Gastrocnemius medialis (tissue), 4 donors: ENCODE measurements at places on chromosomes 7 and 10. TPM values are rescaled to one million over a fixed set of nuclear protein-coding genes. Genes with fewer than 3 reads are reported as not detected.

OPN4 gene
- 0.92 TPM for total RNA-seq

HMX3 gene
- not detected for total RNA-seq

HPSE2 gene
- not detected for total RNA-seq

PNLIPRP3 gene
- not detected for total RNA-seq

XRCC2 gene
- 0.41 TPM for total RNA-seq

DNA sequence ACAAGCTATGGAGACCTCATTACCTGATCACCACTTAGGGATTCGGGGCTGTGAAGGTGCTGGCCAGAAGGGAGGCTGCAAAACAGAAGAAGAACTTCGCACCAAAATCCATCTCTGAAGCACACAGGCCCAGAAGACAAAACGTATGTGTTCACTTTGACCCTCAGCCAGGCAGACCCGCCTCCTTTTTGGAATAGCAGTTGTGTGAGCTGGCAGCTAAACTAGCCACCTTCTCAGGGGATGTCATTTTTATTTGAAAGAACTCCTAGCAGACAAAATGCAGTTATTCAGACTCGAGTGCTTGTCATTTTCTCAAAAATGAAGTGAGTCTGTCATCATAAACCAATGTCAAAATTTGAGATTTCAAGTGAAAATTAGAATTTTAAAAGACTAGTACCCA lies 71.7 kb downstream of the TNS3 start:
- no peaks in the 10 kb centered on the region for H3K36me3 ChIP-seq
- H3K27me3 ChIP-seq, result no peaks in the 10 kb centered on the region
- H3K4me3 ChIP-seq, result no peak overlapping the region
- H3K4me1 ChIP-seq, result peaks cover 26% of the 10 kb centered on the region

GRCh38 chr10:51073453-51074237 lies 642 bp upstream of the PRKG1 start:
- DNase-seq, result peak; percentile 19
- peak overlapping the region; percentile 81 for H3K27ac ChIP-seq
- peak overlapping the region; percentile 67 for H3K4me3 ChIP-seq

DNA sequence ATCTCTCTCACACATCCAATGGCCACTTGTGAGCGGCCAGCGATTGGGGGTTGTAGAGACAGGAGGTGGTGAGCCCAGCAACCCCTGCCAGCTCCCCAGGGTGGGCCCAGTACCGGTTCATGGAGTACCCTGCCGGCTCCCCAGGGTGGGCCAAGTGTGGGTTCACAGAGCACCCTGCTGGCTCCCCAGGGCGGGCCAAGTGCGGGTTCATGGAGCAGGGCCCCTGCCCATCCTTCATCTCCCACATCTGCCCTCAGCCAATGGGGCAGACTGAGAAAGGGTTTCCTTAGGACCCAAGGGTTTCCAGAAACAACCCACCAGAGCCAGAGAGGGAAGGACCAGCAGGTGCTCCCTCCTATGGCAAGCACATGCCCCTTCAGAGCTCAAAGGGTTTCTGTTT lies 21.4 kb upstream of the SLIT1 start:
- H3K4me3 ChIP-seq, result no peak overlapping the region
- H3K4me1 ChIP-seq, result no peaks in the 10 kb centered on the region
- no peaks in the 10 kb centered on the region for H3K36me3 ChIP-seq
- no peaks in the 10 kb centered on the region for H3K27me3 ChIP-seq
- H3K27ac ChIP-seq, result no peak overlapping the region

GRCh38 chr10:78684947-78685346 lies 383.8 kb upstream of the ZMIZ1 start:
- DNase-seq, result no peak
- H3K36me3 ChIP-seq, result no peaks in the 10 kb centered on the region
- peaks cover 12% of the 10 kb centered on the region for H3K4me1 ChIP-seq

DNA sequence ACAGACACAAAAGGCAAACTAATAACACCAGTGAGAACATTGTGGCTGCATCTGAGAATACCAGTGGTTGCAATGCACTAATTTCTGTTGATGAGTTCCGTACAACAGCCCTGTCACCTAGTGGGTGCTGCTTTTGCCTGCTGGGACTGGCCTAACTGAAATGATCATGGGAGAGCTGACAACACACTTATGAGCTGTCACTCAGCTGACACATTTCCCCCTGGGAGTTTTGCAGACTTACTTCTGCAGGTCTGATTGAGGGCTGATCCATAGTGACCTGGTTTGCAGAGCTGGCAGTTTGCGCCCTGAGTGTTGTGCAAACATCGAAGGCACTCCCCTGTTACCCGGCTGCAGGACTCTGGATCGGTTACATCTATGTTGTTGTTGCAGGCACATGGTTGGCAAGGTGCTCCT lies 60.6 kb upstream of the LAMB1 start:
- H3K36me3 ChIP-seq, result no peaks in the 10 kb centered on the region
- H3K27me3 ChIP-seq, result no peaks in the 10 kb centered on the region
- no peaks in the 10 kb centered on the region for H3K4me1 ChIP-seq
- H3K4me3 ChIP-seq, result no peak overlapping the region

- no peaks in the 10 kb centered on the region for H3K27me3 ChIP-seq
- peak overlapping the region; percentile 73 for H3K27ac ChIP-seq
- no peak for DNase-seq
- peak overlapping the region; percentile 72 for H3K4me3 ChIP-seq
- H3K36me3 ChIP-seq, result peaks cover 1% of the 10 kb centered on the region
Observed at GRCh38 chr7:140673774-140674155, 1.0 kb downstream of the ADCK2 start.

GRCh38 chr10:58052772-58053171 lies 214.9 kb downstream of the IPMK start:
- H3K36me3 ChIP-seq, result no peaks in the 10 kb centered on the region
- DNase-seq, result no peak
- H3K27ac ChIP-seq, result no peak overlapping the region

DNA sequence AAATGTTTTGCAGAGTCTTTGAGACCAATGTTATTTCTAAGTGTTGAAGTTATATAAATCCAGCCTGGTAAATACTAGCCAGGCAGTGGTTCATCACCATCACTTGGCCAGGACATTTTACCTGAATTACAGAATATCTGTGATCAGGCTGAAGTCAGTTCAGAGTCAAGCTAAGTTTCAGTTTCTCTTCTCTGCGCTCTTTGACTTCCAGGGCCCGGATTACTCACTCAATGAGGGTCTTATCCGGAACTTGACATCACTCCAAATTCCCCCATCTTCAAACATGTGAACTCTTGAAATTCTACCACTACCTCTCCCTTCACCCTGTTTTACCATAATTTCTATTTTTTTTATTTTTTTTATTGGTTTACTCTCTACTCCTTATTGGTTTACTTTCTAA lies 36.6 kb upstream of the CCAR1 start:
- H3K36me3 ChIP-seq, result no peaks in the 10 kb centered on the region
- no peaks in the 10 kb centered on the region for H3K4me1 ChIP-seq
- no peak for DNase-seq
- no peak overlapping the region for H3K4me3 ChIP-seq

- DNase-seq, result peak; percentile 35
- no peaks in the 10 kb centered on the region for H3K27me3 ChIP-seq
- peak overlapping the region; percentile 86 for H3K27ac ChIP-seq
- no peak overlapping the region for H3K4me3 ChIP-seq
Observed at GRCh38 chr7:5693529-5693928, 87.9 kb downstream of the RNF216 start.

DNA sequence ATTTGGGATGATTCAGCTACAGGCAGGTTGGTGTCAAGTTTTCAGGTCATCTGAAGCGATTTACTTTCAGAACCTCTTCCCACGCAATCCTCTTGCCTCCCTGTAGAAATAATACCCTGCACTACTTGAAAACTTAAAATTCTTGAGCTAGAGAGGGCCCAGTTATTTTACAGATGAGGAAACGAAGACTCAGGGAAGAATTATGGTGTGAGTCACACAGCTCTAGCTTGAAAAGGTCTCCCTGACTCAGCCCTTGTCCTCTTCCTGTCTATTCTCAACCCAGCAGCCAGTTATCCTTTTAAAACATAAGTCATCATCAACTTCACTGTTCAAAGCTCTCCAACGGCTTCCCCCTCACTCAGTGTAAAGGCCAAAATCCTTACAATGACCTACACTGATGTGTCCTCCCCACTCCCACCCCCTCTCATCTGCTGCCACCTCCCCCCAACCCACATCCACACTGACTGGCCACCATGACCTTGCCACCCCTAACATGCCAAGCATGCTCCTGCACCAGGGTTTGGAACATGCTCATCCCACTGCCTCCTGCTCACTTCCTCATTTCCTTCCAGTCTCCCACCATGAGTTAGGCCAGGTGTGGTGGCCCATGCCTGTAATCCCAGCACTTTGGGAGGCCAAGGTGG lies 3.4 kb downstream of the DNMBP start:
- H3K27ac ChIP-seq, result peak overlapping the region; percentile 49
- H3K4me3 ChIP-seq, result no peak overlapping the region
- H3K4me1 ChIP-seq, result peaks cover 68% of the 10 kb centered on the region
- no peaks in the 10 kb centered on the region for H3K27me3 ChIP-seq
- no peaks in the 10 kb centered on the region for H3K36me3 ChIP-seq

DNA sequence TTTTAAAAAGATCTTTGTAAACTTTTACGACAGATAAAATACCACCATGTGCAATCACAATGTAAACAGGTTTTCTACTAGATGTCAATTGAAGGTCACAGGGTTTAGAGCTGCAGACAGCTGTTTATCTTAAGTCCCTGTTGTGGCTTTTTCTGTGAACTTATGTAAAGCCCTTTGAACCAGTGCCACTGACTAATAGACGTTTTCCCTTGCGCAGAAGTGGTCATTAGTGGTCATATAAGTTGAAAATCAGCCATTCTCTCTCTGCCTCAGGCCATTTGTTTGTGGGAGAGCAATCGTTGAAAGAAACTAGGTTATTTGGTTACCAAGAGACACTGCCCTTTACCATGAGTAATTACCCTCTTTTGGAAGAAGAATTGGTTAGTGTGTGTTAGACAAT lies 23.9 kb downstream of the CACNB2 start:
- peaks cover 7% of the 10 kb centered on the region for H3K4me1 ChIP-seq
- H3K36me3 ChIP-seq, result no peaks in the 10 kb centered on the region
- no peak overlapping the region for H3K4me3 ChIP-seq
- DNase-seq, result no peak
- H3K27ac ChIP-seq, result no peak overlapping the region

DNA sequence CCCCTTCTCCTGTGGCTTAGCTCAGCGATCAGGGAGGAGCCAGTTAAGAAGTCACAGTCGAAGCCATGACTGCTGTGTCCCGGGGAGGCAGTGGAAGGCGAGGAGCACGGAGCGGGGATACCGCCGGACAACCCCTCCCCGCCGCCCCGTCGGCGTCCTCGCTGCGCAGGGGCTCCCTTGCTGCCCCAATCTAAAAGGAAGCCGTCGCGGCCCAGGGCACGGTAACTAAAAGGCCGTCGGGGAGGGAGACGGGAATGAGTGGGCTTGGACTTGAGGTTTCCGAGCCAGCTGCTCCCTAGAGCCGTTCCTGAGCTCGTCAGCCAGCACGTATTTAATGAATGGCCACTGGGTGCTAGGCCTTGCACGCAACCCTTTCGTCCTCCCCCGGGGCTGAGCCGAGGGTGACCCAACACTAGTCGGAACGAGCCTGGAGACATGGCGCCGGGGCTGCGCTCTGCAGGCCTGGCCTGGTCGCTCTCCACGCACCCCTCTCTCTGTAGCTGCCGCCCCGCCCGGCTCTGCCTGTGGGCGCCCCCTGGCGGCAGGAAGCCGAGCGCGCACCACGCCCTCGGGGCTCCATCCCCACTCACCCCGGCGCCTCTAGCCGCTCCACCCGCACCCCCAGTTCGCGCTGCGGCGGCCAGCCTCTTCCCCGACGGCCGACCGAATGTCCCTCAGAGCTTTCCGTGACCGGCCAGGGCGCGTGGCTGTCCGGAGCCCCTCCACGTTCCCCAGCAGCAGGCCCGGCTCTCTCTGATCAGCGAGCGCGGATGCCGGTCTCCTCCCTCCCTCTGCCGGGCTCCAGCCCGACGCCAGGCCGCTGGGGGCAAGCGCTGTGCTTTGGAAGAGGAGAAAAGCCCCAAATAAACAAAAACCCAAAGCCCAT lies 29.3 kb upstream of the KCNK18 start:
- no peaks in the 10 kb centered on the region for H3K36me3 ChIP-seq
- no peak overlapping the region for H3K27ac ChIP-seq
- DNase-seq, result no peak
- peaks cover 2% of the 10 kb centered on the region for H3K4me1 ChIP-seq
- H3K4me3 ChIP-seq, result no peak overlapping the region

GRCh38 chr7:129875745-129876411 lies 76.9 kb downstream of the UBE2H start:
- H3K4me3 ChIP-seq, result peak overlapping the region; percentile 18
- DNase-seq, result no peak
- peak overlapping the region; percentile 72 for H3K27ac ChIP-seq
- no peaks in the 10 kb centered on the region for H3K27me3 ChIP-seq
- H3K4me1 ChIP-seq, result peaks cover 55% of the 10 kb centered on the region

- H3K4me1 ChIP-seq, result no peaks in the 10 kb centered on the region
- no peaks in the 10 kb centered on the region for H3K36me3 ChIP-seq
- no peak overlapping the region for H3K4me3 ChIP-seq
- no peaks in the 10 kb centered on the region for H3K27me3 ChIP-seq
- no peak overlapping the region for H3K27ac ChIP-seq
Observed at GRCh38 chr10:111384556-111384955, 307.7 kb downstream of the ADRA2A start.

GRCh38 chr7:102859084-102859798 lies 53.6 kb upstream of the LRRC17 start:
- no peak overlapping the region for H3K27ac ChIP-seq
- no peak for DNase-seq
- H3K4me3 ChIP-seq, result no peak overlapping the region
- no peaks in the 10 kb centered on the region for H3K36me3 ChIP-seq
- H3K27me3 ChIP-seq, result no peaks in the 10 kb centered on the region

- H3K4me3 ChIP-seq, result no peak overlapping the region
- peaks cover 3% of the 10 kb centered on the region for H3K4me1 ChIP-seq
- no peaks in the 10 kb centered on the region for H3K27me3 ChIP-seq
- H3K36me3 ChIP-seq, result no peaks in the 10 kb centered on the region
Observed at GRCh38 chr10:119602241-119603095, 5.7 kb upstream of the TIAL1 start.

DNA sequence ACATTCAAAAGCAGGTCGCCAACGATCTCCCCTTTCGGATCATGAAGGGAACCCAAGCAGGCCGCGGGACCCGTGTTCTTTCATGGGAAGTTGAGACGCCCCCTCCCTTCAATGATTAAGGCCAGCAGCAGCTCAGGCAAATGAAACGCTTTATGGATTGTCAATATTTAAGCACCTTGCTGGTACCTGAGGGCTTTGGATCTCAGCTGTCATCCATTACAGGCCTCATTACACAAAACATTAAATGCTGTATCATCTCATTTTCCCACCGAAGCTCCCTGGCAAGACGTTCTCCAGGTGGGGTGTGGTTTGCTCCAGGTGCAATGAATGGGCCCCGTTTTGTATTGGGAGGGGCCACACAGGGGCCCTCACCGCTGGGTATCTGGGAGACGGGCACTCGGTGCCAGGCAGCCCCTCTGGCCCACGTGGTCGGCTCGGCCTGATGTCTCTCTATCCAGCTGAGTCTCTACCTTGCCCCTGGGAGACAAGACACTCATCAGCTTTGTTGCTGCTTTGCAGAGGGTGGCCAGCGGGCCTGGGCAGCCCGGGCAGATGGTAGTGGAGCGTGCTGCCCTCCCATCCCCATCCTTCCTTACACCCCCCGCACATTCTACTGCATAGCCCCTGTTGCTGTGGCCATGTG lies 456.1 kb upstream of the FOXK1 start:
- DNase-seq, result no peak
- H3K36me3 ChIP-seq, result no peaks in the 10 kb centered on the region
- no peaks in the 10 kb centered on the region for H3K27me3 ChIP-seq
- no peak overlapping the region for H3K27ac ChIP-seq
- no peak overlapping the region for H3K4me3 ChIP-seq
- H3K4me1 ChIP-seq, result no peaks in the 10 kb centered on the region
